ENCODE measurements at places on chromosomes 6 and 20.

DNA sequence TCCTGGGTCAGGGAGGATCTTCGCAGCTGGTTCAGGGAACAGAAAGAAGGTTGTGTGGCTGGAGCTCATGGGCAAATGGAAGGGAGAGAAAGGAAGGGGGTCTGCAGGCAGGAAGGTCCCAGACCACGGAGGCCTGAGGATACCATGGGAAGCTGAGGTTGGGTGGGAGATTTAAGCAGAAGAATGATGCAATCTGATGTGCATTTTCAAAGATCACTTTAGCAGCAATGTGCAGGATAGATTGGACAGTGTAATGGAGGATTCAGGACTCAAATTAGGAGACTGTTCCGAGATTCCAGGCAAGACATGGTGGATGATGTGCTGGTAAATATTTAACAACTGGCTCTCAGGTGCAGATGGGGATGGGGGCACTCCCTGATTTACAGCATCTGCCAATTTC, 5.8 kb upstream of the RRBP1 start:
- no peak for DNase-seq

GRCh38 chr20:36848078-36848660, 27.8 kb upstream of the TLDC2 start:
- no peak for DNase-seq

GRCh38 chr6:114638341-114638740, 295.5 kb upstream of the HS3ST5 start:
- no peak for DNase-seq

GRCh38 chr6:126210398-126211075, 129.4 kb upstream of the CENPW start:
- DNase-seq: no peak

- no peak for DNase-seq
These were observed 10.5 kb downstream of the ANKRD66 start for GRCh38 chr6:46757214-46757596.

- DNase-seq: no peak
These were observed 237.3 kb upstream of the CNR1 start for GRCh38 chr6:88403486-88403885.

DNA sequence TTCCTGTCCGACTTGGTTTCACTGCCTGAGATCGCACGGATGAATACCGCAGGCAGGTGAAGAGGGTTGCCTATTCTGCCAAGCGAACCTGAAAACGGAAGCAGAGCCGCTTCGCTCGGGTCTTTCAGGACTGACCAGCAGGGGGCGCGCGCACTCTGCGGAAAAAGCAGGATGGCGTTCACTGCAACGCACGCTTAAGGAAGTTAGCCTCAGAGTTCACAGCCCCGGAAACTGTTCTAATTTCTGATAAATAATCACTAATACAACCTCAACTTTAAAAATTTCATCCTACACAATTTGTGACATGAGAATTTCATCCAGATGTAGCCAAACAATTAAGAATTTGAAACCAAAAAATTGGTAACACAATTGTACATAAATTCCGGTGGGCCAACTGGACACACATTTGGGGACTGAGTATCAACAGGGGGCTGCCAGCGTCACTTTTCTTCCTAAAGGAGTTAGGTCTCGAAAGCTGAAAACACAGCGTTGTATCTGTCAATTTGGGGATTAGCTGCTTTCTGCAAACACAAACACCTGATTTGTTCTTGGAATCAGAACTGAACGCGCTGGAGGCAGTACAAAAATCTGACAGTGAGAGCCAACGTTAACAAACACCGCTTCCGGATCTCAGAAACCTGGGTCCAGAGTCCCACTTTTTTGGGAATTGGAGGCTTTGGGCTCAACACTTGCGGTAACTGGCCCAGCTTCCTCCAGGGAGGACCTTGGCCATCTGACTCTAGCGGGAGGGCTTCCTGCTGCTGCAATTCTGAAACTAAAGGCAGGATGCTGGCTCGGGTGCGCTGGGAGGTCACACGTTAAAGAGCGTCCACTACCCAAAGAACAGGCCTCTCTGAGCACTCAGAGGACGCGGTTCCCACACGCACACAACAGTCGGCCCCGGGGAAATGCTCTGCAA, 8.8 kb downstream of the PXDC1 start:
- peak; percentile 90 for DNase-seq

- peak; percentile 63 for DNase-seq
These were observed at the start of gene SLC18B1 for GRCh38 chr6:132797951-132798868. Gene SLC18B1 (minus strand): TSS chr6:132798637. CDS start chr6:132798456, 181 bp downstream.

- DNase-seq: no peak
These were observed 73.0 kb downstream of the EYA2 start for GRCh38 chr20:46967646-46968045.

DNA sequence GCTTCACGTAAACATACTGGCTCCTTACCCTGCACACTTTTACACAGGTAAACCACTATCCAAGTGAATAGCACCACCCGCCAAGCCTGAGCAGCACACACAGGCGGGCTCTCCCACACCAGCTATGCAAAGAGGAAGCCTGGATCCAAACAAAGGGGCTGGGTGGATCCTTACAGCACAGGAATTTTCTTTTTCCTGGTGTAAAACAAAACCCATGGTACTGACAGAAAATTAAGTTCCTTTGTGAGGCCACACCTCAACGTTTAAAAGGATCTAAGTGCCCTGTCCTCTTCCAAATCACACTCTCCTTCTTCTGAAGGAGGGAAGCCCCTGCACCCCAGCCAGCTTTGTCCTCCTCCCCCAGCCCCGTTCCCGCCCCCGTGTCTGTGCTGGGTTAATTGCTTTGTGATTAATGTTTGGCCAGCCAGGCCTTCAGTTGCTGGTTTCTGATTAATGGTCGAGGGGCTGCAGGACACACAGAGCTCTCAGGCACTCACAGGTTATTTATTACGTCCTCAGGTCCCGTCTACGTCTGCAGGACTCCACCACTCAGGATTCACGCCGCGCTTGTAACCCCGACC, 6.1 kb downstream of the DACT2 start:
- DNase-seq: no peak

- DNase-seq: no peak
These were observed 20.6 kb downstream of the PPP1R16B start for GRCh38 chr20:38825901-38826625.

- no peak for DNase-seq
These were observed 115.9 kb downstream of the OTOR start for GRCh38 chr20:16864069-16864468.

- DNase-seq: no peak
These were observed 260.8 kb downstream of the ZFAND3 start for GRCh38 chr6:38080360-38080759.

DNA sequence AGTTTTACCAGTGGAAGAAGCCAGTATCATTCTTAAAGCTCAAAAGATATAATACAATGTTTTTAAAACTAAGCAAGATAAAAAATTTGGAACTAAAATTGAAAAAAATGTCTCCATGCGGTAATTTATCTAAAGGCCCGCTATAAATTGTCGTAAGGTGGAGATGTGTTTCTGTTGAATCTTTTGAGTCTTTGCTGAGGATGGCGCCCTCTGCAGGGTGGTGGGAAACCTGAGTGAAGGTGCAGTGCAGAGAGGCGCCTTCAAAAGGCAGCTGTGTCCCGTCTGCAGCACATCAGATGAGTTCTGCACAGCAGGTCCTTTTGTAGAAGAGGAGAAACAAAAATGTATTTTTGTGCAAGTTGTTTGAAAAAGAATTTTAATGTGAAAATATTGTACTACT, 29.4 kb upstream of the KIF25 start:
- peak; percentile 63 for DNase-seq

GRCh38 chr6:34310817-34311216, 62.0 kb upstream of the SMIM29 start:
- no peak for DNase-seq

GRCh38 chr6:158211273-158212055, 43.3 kb downstream of the GTF2H5 start:
- peak; percentile 59 for DNase-seq

- DNase-seq: no peak
These were observed 227.3 kb upstream of the TENT5A start for GRCh38 chr6:81979767-81980166.

DNA sequence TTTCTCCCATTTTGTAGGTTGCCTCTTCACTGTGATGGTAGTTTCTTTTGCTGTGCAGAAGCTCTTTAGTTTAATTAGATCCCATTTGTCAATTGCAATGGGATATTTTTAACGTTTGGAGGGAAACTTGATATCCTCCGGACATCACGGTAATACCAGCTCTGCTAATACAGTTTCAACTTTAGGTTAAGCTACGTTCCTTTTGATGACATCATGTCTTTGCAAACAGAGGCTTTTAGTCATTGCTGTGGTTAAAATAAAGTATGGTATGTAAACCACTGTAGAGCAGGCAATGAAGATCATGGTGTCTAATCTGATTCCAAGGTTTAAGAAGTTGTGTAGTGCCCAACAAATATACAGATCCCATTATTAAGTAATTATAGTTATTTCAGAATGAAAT, 168.0 kb upstream of the CHD6 start:
- DNase-seq: no peak

DNA sequence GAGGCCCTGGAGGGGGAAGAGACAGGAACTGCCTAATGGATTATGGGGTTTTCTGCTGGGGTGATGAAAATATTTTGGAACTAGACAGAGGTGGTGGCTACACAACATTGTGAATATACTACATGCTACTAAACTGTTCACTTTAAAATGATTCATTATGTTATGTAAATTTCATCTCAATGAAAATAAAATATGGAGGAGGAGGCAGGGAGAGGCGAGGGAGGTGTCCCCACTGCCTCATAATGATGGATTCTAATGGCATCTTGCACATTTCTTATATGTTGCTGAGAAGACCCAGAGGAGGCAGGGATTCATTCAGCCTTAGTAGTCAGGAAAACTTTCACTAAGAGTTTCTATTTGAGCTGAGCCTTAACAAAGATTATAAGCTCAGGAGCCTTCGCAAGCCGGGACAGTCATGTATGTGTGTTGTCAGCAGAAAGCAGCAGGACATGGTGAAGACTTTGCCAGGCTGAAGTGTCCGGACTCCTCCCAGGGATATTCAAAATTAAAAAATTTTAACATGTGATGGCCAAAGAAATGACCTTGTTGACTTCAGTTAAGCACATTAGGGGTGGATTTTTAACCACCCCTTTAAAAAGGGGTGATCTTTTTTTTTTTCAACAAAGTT, 158.6 kb upstream of the PCSK2 start:
- no peak for DNase-seq

All from activated CD8-positive, alpha-beta T cell treated with anti-CD3 and anti-CD28 coated beads for 36 hours (primary cell).